ENCODE measurements at places on chromosomes 11 and 22.

DNA sequence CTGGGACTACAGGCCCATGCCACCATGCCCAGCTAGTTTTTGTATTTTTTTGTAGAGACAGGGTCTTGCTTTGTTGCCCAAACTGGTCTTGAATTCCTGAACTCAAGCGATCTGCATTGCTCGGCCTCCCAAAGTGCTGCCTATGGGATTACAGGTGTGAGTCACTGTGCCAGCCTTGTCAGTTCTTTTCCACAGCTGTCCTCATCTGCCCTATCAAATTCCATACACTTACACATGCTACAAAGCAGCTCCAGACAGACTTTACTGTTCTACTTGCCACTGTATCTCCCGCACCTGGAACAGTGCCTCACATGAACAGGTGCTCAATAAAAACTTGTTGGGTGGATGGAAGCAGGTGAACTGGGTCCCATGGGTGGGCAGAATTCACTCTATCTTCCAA is 8.2 kb downstream of the STX5 start:
- DNase-seq = no peak

DNA sequence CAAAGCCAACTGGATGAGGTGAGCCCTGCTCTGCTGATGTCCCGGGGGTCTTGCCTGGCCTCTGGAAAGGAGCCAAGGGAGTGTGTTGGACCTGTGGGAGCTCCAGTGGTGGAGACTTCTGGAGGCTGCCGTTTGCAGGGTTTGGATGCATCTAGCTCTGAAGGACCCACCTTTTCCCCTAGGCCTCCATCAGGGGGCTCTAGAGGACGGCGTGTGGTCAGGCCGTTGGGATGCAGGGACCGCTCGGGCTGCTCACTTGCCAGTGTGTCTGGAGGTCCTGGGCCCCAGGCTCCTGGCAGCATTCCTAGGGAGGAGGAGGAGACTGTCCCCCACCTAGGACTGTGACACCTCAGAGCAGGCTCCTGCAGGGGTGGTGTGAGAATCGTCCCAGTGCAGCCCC is 58.3 kb downstream of the PRDM11 start:
- DNase-seq = no peak

- no peak for DNase-seq
Observed at GRCh38 chr11:61828629-61829407, 718 bp downstream of the FADS2 start.

DNA sequence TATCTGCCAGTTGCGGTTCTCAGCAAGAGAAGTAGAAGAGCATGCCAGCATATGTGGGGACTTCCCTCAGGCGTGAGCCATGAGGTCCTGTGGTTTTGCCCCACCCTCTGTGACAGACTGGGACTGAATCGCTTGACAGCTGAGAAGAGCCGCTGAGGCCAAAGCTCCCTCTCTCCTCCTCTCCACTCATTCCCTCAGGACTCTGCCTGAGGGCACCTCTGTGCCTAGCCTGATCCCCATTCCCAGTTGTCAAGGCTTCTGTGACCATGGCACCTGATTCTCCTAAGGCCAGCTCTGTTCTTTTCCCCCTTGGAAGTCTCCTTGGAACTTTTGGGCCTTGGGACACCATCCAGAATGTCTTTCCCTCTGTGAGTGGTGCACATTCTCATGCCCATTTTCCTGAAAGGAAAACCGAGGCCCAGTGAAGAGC is 27.0 kb downstream of the ART5 start:
- DNase-seq = no peak

DNA sequence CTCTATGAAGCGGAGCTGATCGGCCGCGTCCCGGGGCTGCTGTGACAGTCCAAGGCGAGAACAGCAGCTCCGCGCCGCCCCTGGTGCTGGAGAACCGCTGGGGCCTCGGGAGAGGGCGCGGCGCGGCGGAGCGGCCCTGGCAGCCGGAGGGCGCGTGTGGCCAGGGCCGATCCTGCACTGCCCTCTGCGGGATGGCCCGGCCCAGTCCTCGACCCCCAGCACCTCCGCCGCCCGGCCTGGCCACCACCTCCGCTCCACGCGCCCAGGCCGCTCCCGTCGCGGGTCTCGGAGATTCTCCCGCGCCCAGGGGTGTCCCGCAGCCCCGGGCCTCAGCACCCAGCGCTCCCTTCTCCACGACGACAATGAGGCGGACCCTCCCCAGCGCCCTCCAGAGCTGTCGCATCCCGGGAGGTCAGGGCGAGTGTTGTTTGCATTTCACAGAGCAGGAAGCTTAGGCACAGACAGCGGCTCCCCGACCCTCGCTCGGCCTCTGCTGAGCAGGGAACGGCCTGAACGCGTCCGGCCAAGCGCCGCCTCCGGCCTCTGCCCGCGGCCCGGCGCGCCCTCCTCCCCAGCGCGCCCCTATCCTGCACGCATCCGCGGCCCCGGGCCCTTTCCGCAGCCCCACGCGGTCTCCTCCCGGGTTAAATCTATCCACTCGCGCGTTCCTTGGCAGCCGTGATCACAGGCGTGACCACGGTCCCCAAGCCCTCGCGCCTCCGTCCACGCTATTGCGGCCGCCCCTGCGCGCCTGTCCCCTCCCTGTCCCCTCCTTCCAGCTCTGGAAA is 109.7 kb downstream of the WNT7B start:
- no peak for DNase-seq

Measured in stimulated activated CD4-positive, alpha-beta T cell treated with anti-CD3 and anti-CD28 coated beads, Interleukin-1b, Interleukin-23, amount 100 ng/mL, for 1 hour (primary cell).